ENCODE measurements at places on chromosomes 7 and 10. TPM values are rescaled to one million over a fixed set of nuclear protein-coding genes. Genes with fewer than 3 reads are reported as not detected.

- DNase-seq = no peak
Observed at GRCh38 chr7:28524978-28525377, 112.7 kb downstream of the CREB5 start.

Gene ZNF12
- polyA plus RNA-seq = 3.7 TPM

GRCh38 chr10:25811052-25811685, 122.9 kb upstream of the MYO3A start:
- no peak for DNase-seq

DNA sequence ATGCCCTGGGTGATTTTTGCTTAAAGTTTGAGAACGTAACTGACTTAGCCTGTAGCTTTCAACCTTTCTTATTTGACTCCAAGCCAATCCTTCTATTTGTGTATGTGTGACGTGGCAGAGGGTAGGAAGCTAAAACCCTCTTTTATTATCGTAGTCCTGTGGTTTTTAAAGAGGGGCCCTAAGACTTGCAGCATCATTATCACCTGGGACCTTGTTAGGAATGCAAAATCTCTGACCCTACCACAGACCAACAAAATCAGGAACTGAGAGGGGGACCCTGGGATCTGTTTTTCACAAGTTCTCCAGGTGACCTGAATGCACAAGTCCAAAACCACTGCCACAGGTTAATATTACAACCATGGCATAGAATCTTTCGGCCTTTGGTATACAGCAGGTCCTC, 80.1 kb downstream of the OSBPL3 start:
- DNase-seq = no peak

Gene SFTPA2
- not detected for polyA plus RNA-seq

Measured in foreskin keratinocyte (primary cell).